ENCODE measurements at places on chromosomes 2 and 18.

- no peak for DNase-seq
These were observed 208.8 kb upstream of the SALL3 start for GRCh38 chr18:78770823-78771139.

- no peak for DNase-seq
These were observed 49.1 kb downstream of the DLGAP1 start for GRCh38 chr18:4405965-4406364.

GRCh38 chr18:3119401-3120341 lies 100.1 kb downstream of the MYOM1 start:
- DNase-seq, result no peak

DNA sequence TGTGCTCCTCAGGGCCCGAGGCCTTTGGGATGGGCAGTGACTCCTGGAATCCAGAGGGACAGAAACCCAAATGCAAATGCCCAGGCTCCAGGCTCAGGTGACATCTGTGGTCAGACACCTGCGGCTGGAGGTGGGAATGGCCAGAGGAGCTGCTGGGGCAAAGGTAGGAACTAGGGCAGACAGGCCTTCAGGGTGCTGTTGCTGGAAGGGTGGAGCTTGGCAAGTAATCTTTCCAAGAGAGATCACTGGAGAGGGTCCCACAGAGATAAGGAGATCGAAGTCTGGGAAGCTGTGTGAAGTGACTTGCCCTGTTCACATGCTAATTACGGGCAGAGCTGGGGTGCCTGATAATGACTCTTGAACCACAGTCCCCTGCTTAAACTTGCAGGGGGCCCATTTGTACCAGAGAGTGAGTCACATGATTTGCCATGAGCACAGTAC lies 82.4 kb downstream of the ACAA2 start:
- DNase-seq, result no peak
